Muscle of arm (tissue), 14 donors: ENCODE measurements at places on chromosomes 3 and 15. TPM values are rescaled to one million over a fixed set of nuclear protein-coding genes. Genes with fewer than 3 reads are reported as not detected.

GRCh38 chr15:77852241-77853007, 219.7 kb upstream of the LINGO1 start:
- no peak for DNase-seq

- no peak for DNase-seq
These were observed 36.7 kb downstream of the SMAD3 start for GRCh38 chr15:67101911-67102598.

The VWA5B2 gene
- polyA plus RNA-seq: 0.75 TPM

DNA sequence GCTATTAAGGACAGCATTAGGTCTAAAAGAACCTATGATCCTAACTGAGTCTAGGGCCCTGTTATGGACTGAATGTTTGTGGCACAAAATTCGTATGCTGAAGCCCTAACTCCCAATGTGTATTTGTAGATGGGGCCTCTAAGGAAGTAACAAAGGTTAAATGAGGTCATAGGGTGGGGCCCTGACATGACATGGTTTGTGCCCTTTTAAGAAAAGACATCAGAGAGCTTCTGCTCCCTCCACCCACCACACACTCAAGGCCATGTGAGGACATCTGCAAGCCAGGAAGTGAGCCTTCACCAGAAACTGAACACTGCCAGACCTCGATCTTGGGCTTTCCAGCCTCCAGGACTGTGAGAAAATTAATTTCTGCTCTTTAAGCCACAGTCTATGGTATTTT, 49.2 kb downstream of the PHC3 start:
- DNase-seq: no peak

GRCh38 chr15:93131485-93132095, 42.6 kb upstream of the RGMA start:
- DNase-seq: no peak

GRCh38 chr15:39680868-39681267, 100.0 kb downstream of the THBS1 start:
- DNase-seq: no peak

GRCh38 chr3:115635406-115635805, 12.1 kb downstream of the GAP43 start:
- no peak for DNase-seq

- DNase-seq: no peak
These were observed 60.6 kb downstream of the SLC6A11 start for GRCh38 chr3:10876661-10877060.

DNA sequence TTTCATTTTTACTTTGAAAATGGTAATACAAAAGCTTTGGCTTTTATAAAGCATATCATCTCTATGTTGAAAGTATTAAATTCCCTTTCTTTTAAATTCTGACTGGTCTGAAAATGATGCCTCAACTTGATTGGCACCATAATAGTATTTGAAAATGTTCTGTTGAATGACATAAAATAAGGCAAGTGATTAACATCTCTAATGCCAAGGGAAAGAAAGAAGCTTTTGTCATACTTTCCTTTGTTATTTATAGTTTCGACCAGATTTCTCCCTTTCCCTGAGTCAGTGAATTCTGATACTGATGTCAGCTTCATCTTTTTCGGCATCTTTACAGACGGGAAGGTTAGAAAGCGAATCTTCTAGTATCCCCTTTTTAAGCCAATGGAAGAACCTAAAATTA, 3.4 kb upstream of the AP4E1 start:
- no peak for DNase-seq

The LRRC57 gene
- 13.6 TPM for polyA plus RNA-seq

DNA sequence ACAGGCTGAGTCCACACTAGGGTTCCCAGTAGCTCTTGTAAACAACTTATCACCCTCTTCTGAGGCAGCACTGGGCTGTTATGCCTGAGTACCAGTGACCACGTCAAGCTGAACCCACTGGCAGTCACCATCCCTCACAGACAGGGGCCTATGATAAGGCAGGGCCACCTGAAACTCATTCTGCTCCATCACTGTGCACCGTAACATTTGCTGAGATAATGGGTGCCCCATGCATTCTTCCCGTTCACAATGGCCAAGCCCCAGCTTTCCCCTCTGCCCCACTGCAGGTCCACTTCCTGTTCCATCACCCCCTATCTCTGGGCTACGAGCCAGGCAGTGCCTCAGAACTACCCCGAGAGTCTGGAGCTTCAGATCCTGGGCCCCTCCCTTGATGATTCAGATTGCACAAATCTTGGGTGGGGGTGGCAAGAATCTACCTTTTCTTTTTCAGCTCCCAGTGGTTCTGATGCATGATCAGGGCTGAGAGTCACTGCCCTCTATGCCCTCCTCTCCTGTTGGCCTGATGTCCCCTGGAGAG, 158.0 kb downstream of the RAB11A start:
- DNase-seq: no peak

- no peak for DNase-seq
These were observed 37.3 kb downstream of the ATP2B2 start for GRCh38 chr3:10467904-10468612.

GRCh38 chr15:37122703-37123102, 22.4 kb upstream of the MEIS2 start:
- DNase-seq: no peak

DNA sequence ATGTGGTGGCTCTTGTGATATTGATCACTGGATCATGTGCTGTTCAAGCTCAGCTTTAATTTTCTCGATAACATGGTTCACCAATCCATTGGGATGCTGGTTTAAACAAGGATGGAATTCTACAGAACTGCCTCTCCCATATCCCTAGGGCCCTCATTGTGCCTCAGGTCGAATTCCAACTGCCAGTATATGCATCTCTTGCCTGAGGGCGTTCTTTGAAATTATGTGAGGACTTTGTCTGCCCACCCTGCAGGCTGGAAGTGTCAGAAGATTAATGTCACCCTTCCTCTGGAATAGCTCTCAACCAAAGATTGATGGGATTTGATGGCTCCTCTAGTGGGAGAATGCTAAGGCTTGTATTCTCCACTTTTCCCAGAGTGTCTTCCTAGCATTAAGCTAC, 175.6 kb upstream of the GALNT15 start:
- no peak for DNase-seq
